ENCODE measurements at places on chromosomes 16 and 17. TPM values are rescaled to one million over a fixed set of nuclear protein-coding genes. Genes with fewer than 3 reads are reported as not detected.
A peak's percentile ranks its signal among the peaks of the same experiment; 100 is the strongest.

DNA sequence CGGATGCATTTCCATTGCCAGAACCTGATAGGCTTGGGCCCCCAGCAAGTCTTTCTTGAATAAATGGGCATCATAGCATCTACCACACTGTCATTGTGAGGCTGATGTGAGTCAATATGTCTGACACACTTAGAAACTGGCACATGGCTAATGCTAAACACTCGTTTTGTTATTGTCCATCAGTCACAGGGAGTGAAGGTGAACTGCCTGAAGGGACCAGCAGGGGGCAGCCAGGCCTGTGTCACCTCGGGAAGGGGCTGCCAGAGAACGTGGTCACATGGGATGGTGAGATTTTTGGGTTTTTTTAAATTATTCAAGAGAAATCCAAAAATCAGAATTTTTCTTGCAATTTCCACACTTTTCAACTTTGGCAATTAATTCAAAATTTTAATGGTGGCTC, 831 bp upstream of the RCVRN start:
- H3K4me1 ChIP-seq: no peaks in the 10 kb centered on the region
- no peak overlapping the region for H3K27ac ChIP-seq
- DNase-seq: peak; percentile 24

GRCh38 chr17:7651665-7652387, 1.1 kb downstream of the ATP1B2 start:
- DNase-seq: peak; percentile 80
- H3K27me3 ChIP-seq: no peaks in the 10 kb centered on the region
- H3K27ac ChIP-seq: no peak overlapping the region
- H3K4me3 ChIP-seq: peak overlapping the region; percentile 26

DNA sequence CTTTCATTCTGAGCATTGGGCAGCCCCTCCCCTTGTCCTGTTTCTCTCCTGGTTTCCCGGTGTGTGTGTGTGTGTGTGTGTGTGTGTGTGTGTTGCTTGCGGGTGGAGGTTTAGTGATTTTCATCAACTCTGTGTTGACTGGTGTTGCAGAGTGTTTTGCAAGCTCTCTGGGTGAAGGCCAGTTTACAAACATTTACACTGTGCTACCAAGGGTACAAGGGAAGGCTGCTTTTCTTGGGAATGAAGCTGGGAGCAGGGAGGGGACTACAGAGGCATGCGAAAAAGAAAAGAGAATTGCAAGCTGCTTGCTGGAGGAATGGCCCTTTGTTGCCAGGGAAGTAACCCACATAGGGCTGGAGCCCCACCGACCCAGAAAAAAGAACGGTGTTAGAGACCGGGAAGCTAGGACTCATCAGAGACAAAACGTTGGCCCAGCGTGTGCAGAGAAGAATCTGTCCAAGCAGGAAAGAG, 29.6 kb downstream of the HS3ST3B1 start:
- no peaks in the 10 kb centered on the region for H3K27me3 ChIP-seq
- no peaks in the 10 kb centered on the region for H3K36me3 ChIP-seq
- H3K4me3 ChIP-seq: no peak overlapping the region
- DNase-seq: no peak
- H3K4me1 ChIP-seq: no peaks in the 10 kb centered on the region

DNA sequence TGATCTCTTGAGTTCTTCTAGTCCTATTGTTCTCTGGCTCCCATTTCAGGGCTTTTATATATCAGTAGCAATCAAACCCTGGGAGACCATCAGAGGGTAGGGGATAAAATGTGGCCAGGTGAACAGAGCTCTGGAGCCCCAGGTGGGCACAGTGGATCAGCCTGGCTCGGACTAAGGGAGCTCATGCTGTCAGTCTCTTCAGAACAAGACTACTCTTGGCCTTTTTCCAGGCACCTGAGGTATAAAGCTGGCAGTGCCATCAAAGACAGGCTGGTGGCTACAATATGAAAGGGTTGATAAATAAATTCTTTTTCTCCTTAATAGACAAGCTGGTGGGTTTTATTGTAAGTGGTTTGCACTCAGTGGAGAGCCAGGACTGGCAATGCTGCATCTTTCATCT, 160.0 kb upstream of the CCL2 start:
- no peak for DNase-seq
- H3K27me3 ChIP-seq: no peaks in the 10 kb centered on the region
- no peaks in the 10 kb centered on the region for H3K36me3 ChIP-seq
- no peaks in the 10 kb centered on the region for H3K4me1 ChIP-seq
- H3K27ac ChIP-seq: no peak overlapping the region

SPIRE2 gene
- total RNA-seq: 6.5 TPM
